Fibroblast of lung (primary cell): ENCODE measurements at places on chromosomes 6 and 20.
A peak's percentile ranks its signal among the peaks of the same experiment; 100 is the strongest.

GRCh38 chr6:87590990-87591389 is 1.1 kb downstream of the ORC3 start:
- no peak for DNase-seq

DNA sequence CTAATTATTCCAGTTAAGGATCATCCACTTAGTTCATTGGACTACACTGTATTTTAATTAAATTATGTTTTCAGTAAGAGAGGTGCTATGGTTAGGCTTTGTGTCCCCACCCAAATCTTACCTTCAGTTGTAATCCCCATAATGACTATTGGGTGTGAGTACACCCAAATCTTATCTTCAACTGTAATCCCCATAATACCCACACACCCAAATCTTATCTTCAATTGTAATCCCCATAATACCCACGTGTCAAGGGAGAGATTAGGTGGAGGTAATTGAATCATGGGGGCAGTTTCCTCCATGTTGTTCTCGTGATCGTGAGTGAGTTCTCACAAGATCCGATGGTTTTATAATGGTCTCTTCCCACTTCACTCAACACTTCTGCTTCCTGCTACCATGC is 208.0 kb upstream of the PHACTR1 start:
- no peak for DNase-seq

DNA sequence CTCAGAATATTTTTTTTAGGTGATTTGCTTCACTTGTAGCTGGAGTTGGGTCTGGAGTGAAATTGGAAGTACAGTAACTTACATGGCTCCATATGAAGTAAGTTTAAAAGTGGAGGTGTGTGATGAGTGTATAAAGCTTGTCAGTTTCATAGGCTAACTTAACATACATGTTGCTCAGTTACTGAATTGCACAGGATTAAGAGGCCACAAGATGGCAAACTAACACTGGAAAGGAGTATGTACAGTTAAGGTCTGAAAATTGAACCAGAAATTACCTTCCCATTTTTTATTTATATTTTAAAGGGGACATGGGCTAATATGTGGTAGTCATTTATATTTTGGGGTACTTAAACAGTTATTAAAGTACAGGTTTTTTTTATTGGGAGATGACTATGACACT is 45.3 kb upstream of the SMIM8 start:
- peak; percentile 31 for DNase-seq

- no peak for DNase-seq
Measured at GRCh38 chr6:112362027-112362795, 15.1 kb downstream of the RFPL4B start.

- no peak for DNase-seq
Measured at GRCh38 chr20:64105846-64106434, 1.4 kb downstream of the NPBWR2 start.

- DNase-seq, result no peak
Measured at GRCh38 chr6:119985952-119986736, 636.6 kb upstream of the MAN1A1 start.

GRCh38 chr20:5706797-5707196 is 43.4 kb upstream of the SHLD1 start:
- no peak for DNase-seq

GRCh38 chr20:61524951-61525666 is 273.0 kb downstream of the CDH4 start:
- no peak for DNase-seq

DNA sequence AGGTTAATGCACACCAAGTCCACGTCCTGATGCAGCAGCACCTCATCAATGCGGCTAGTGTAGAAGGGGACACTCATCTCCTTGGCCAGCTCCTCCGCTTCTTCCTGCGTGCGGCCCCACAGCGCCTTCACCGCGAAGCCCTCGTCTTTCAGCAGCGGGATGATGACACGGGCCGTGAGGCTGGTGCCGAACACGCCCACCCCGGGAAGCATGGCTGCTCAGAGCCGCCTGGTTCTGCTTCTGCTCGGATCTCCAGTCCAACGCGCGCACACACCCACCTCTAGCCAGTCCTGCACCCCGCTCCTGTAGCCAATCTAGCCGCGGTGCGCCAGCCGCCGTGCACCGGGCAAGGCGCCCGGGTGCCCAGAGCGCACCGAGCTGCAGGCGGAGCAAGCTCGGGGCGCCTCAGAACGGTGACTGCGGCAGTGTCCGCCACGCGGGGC is 700 bp downstream of the GFOD1 start:
- peak; percentile 61 for DNase-seq
